ENCODE measurements at places on chromosomes 7 and 10.

- H3K27ac ChIP-seq: no peak overlapping the region
- DNase-seq: no peak
- H3K4me3 ChIP-seq: no peak overlapping the region
- H3K36me3 ChIP-seq: no peaks in the 10 kb centered on the region
- no peaks in the 10 kb centered on the region for H3K4me1 ChIP-seq
Observed at GRCh38 chr10:66586073-66586472, 339.8 kb upstream of the LRRTM3 start.

DNA sequence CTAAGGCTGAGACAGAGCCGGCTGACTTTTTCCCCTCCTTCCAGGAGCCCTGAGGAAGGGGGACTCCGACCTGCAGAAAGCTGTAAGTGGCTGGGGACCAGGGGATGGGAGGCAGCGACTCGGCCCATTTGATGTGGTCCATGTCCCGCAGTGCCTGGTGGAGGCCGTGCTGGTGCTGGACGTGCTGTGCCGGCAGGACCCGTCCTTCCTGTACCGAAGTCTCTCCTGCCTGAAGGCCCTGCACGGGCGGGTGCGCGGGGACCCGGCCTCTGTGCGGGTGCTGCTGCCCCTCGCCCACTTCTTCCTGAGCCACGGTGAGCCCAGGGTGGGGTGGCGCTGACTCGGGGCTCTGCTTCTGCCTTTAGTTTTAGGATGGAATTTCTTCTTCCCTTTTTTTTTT is 9.9 kb downstream of the AP5Z1 start:
- no peaks in the 10 kb centered on the region for H3K4me1 ChIP-seq
- no peak for DNase-seq
- no peaks in the 10 kb centered on the region for H3K27me3 ChIP-seq
- H3K4me3 ChIP-seq: no peak overlapping the region

GRCh38 chr10:52677086-52677485 is 95.5 kb downstream of the MBL2 start:
- no peak overlapping the region for H3K27ac ChIP-seq
- no peaks in the 10 kb centered on the region for H3K4me1 ChIP-seq
- DNase-seq: no peak
- no peak overlapping the region for H3K4me3 ChIP-seq

DNA sequence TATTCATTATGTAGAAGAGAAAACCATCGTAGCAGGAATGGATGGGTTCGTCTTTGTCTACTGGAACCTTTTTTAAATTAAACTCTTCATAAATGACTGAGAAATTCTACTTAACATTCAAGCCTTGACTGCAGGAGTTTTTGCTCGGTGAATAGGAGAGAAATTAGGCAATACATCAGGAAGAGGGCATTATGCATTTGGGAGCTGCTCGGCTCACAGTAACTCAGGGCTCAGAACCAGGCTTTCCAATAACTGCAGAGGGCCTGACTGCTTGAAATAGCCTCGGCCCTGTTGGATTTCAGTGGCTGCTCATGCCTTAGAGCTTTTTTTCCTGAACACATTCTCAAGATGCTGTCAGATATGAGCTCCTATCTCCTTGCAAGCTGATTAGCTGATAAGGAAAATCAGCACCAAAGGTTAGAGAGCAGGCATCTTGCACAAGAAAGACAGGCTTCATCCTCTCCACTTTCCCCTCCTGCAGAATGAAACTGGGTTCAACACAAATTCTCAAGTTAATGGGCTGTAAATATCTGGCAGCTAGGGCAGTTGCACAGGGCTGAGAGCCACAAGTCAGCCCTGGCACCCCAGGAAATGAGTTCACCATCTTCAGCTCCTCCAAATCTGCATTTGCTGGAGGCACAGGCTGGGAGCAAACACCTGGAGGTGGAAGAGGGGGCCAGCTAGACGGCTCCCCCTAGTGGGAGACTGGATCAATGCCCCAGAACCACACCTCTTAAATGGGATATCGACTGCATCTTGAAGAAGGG is 24.3 kb downstream of the TECTB start:
- no peaks in the 10 kb centered on the region for H3K36me3 ChIP-seq
- peaks cover 93% of the 10 kb centered on the region for H3K4me1 ChIP-seq
- no peaks in the 10 kb centered on the region for H3K27me3 ChIP-seq
- H3K4me3 ChIP-seq: no peak overlapping the region
- H3K27ac ChIP-seq: peak overlapping the region; percentile 44
- peak; percentile 61 for DNase-seq

DNA sequence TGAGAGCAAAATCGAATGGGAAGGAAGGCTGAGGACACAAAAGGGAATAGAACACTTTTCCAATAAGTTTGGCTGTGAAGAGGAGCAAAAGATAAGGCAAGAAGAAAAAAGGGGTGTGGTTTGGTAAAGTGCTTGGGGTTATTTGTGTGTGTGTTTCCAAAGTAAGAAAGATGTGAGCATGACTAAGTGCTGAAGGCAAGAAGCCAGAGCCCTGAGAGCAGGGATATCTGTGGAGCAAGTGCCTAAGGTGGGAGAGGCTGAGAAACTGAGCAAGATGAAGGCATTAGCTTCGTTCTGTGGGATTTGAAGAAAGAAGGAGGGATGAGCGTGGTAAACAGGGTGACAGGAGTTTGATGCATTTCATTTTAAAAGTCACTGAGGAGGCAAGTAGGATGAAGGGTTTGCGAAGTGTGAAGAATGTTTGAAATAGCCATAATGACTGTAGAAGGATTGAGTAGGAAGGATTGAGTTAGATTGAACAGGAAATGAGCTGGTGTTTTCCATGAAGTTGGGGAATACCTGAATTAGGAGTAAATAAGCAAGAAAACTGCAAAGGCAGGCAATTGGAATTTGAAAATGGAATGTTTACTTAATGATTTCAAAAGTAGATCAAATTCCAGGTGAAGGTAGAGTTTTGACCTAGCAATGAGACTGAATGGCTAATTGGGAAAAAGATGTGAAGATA is 19.9 kb upstream of the SP4 start:
- no peaks in the 10 kb centered on the region for H3K27me3 ChIP-seq
- no peak overlapping the region for H3K27ac ChIP-seq
- H3K4me3 ChIP-seq: no peak overlapping the region
- H3K36me3 ChIP-seq: no peaks in the 10 kb centered on the region
- H3K4me1 ChIP-seq: no peaks in the 10 kb centered on the region

DNA sequence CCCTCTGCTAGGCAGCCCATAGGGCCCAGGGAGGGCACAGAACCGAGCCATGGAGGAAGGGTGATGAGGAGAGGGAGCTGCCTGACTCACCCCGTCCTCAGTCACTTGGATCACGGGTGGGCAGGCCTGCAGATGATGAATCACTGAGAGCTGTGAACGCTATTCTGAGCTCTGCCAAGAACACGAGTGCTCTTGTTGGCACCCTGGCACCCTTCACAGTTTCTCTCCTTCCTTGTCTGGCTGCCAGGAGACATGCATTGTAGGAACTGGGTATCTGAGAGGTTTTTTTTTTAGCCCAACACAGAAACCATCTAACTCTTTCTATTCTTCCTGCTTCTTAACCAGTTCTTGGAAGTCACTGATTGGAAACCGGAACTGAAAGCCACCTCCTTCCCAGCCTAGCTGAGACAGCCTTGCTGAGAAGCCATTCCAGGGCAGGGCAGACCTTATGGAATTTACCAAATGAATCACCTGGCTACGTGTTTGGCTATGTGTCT is 82.1 kb downstream of the SLC37A3 start:
- no peak for DNase-seq
- H3K27me3 ChIP-seq: no peaks in the 10 kb centered on the region
- no peaks in the 10 kb centered on the region for H3K36me3 ChIP-seq
- H3K27ac ChIP-seq: no peak overlapping the region
- peaks cover 39% of the 10 kb centered on the region for H3K4me1 ChIP-seq

GRCh38 chr10:43075612-43076003 is 1.3 kb upstream of the RET start:
- no peaks in the 10 kb centered on the region for H3K36me3 ChIP-seq
- no peak overlapping the region for H3K27ac ChIP-seq
- no peaks in the 10 kb centered on the region for H3K4me1 ChIP-seq
- DNase-seq: no peak

DNA sequence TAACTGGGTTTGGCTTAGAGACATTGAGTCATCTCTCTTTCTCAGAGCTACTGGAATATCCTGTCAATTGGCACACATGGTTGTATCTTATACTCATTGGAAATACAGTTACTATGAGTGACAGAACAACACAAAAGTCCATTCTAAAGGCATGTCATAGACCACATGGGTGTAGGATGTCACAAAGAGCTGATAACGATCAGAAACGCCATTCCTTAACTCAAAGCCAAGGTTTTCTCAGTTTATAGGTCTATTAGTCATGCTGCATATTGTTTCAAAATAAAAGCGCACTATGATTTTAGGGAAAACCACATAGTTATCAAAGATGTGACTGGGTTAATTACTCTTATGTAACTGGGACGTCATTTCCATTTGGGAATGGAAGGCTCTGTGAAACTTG is 147.2 kb upstream of the FAM171A1 start:
- no peaks in the 10 kb centered on the region for H3K36me3 ChIP-seq
- H3K4me1 ChIP-seq: no peaks in the 10 kb centered on the region
- no peaks in the 10 kb centered on the region for H3K27me3 ChIP-seq
- no peak overlapping the region for H3K27ac ChIP-seq

GRCh38 chr7:102230593-102230992 is 56.1 kb upstream of the SH2B2 start:
- no peak overlapping the region for H3K4me3 ChIP-seq
- DNase-seq: no peak
- peaks cover 7% of the 10 kb centered on the region for H3K4me1 ChIP-seq
- H3K27me3 ChIP-seq: no peaks in the 10 kb centered on the region
- H3K27ac ChIP-seq: no peak overlapping the region

- no peak for DNase-seq
- H3K27ac ChIP-seq: no peak overlapping the region
- H3K4me3 ChIP-seq: no peak overlapping the region
- H3K27me3 ChIP-seq: no peaks in the 10 kb centered on the region
- H3K36me3 ChIP-seq: no peaks in the 10 kb centered on the region
Observed at GRCh38 chr10:28426392-28427159, 106.3 kb upstream of the WAC start.

DNA sequence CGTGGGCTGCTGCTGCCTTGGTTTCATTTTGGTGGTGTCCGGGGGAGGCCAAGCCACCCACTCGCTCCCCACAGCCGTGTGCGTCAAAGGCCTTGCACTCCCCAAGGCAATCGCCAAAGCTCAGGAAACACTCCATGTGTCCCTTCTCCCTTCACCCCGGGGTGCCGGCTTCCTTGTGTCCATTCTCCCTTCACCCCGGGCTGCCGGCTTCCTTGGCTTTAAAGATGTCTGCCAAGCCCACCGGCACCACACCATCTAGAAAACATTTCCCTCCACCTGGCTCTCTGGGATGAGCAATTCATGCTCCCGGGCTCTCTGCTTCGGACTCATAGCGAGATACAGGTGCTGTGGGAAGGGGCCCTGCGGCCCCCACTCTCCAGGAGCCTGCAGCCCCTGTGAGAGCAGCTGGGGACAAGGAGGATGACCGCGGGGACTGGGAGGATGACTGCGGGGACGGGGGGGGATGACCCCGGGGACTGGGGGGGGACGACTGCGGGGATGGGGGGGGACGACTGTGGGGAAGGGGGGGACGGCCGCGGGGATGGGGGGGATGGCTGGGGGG is 322.1 kb downstream of the DNAJB6 start:
- H3K36me3 ChIP-seq: no peaks in the 10 kb centered on the region
- H3K4me1 ChIP-seq: no peaks in the 10 kb centered on the region
- no peak for DNase-seq
- no peak overlapping the region for H3K27ac ChIP-seq

DNA sequence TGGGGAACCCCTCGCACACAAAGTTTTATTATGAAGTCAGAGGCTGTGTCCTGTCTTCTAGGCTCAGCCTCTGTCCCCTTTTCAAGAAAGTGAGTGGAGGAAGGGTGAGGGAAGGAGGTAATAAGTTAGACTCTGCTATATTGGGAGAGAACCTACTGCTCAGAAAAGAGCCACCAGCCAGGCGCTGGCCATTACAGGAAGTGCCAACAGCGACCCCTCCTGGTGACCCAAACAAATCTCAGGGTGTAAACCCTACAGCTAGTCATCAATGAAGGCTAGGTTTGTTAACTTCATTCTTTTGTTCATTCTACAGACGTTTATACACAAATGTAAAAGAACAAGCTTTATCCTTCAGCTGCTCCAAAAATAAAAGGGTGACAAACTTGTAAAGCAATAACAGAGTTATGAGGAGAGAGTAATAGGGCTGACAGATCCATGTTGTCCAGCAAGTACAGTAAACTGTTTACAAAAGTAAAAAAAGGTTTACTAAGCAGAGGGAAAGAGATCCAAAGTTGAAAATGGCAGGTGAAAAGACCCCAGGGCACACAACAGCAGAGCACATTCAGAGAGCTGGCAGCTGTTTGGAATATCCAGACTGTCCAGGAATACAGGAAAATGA is 82.7 kb downstream of the FAM204A start:
- H3K27ac ChIP-seq: no peak overlapping the region
- no peak overlapping the region for H3K4me3 ChIP-seq
- no peaks in the 10 kb centered on the region for H3K27me3 ChIP-seq

DNA sequence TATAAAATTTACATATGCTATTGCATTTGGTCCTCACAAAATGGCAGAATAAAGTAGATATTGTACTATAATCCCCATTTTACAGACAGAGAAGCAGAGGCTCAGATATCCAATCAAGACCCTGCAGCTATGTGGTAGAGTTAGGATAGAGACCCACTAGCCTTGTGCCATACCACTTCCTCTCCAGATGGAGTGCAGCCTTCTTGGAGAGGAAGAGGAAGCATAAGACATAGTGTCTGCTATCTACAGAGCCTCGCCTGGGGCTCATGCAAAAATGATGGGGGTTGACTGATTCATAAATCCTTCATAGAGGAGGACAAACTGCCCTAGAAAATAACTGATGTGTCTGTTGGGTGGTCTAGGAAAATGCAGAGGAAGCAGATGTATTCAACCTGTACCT is 447.3 kb downstream of the KCNMA1 start:
- no peaks in the 10 kb centered on the region for H3K4me1 ChIP-seq
- H3K27me3 ChIP-seq: no peaks in the 10 kb centered on the region

- H3K27ac ChIP-seq: no peak overlapping the region
- no peak overlapping the region for H3K4me3 ChIP-seq
- no peak for DNase-seq
- no peaks in the 10 kb centered on the region for H3K36me3 ChIP-seq
- peaks cover 8% of the 10 kb centered on the region for H3K4me1 ChIP-seq
- peaks cover 15% of the 10 kb centered on the region for H3K27me3 ChIP-seq
Observed at GRCh38 chr10:69403519-69403918, 13.2 kb downstream of the TACR2 start.
